ENCODE measurements at places on chromosomes 7 and 10. TPM values are rescaled to one million over a fixed set of nuclear protein-coding genes. Genes with fewer than 3 reads are reported as not detected.
A peak's percentile ranks its signal among the peaks of the same experiment; 100 is the strongest.

Gene NT5C2
- 63.9 TPM for polyA plus RNA-seq

Gene ACSM6
- 0.06 TPM for polyA plus RNA-seq

Gene NHLRC2
- polyA plus RNA-seq = 19.1 TPM

Gene ZNF679
- polyA plus RNA-seq = not detected

Gene EN2
- polyA plus RNA-seq = not detected

Gene CPA2
- 28.4 TPM for polyA plus RNA-seq

Gene SPDYE8
- 0.27 TPM for polyA plus RNA-seq

Gene KCNMA1
- polyA plus RNA-seq = 19.6 TPM

DNA sequence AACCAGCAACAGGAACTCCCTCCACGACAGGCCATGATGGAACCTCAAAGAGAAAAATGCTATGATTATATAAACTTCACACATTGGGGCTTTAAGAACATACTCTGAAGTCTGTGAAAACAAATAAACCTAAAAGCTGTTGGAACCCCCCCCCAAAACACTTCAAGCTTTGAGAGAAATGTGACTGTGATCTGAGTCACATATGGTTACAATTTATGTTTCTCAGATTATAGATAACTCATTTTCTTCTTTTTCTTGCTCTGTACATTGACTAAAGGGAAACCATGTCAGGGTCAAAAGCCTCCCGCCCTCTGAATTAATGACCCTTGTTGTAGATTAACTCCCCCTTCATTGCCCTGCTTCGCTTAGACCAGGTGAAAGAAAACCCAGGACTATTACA, 15.8 kb downstream of the VOPP1 start:
- no peak for DNase-seq

DNA sequence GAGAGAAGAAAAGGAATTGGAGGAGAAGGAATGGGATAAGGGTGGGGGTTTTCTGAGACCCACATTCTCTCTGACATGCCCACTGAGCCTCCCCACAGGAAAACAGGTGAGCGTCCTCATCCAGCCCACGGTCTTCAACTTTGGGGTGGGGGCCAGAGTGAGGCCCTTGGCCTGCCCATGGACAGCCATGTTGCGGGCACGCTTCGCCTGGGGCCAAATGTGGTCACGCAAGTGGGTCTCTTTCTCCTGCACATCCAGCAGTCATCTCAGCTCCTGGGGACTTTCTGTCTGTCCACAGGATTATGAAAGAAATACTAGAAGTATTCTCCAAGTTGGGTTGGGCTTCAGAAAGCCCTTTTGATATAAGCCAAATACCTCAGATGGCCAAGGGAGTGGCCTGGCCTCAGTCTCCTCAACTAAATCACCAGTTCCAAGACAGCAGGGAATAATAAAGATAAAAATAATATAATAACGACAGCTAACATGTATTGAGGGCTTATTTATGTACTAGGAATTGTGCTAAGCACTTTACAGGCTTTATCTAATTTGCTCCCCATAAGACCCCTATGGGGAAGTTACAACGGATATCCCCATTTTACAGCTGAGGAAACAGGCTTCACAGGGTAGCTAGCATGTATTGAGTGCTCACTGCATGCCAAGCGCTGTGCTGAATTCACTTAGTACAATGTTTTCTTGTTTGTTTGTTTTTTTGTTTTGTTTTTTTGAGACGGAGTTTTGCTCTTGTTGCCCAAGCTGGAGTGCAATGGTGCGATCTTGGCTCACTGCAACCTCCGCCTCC, 57.2 kb upstream of the LBX1 start:
- no peak for DNase-seq

DNA sequence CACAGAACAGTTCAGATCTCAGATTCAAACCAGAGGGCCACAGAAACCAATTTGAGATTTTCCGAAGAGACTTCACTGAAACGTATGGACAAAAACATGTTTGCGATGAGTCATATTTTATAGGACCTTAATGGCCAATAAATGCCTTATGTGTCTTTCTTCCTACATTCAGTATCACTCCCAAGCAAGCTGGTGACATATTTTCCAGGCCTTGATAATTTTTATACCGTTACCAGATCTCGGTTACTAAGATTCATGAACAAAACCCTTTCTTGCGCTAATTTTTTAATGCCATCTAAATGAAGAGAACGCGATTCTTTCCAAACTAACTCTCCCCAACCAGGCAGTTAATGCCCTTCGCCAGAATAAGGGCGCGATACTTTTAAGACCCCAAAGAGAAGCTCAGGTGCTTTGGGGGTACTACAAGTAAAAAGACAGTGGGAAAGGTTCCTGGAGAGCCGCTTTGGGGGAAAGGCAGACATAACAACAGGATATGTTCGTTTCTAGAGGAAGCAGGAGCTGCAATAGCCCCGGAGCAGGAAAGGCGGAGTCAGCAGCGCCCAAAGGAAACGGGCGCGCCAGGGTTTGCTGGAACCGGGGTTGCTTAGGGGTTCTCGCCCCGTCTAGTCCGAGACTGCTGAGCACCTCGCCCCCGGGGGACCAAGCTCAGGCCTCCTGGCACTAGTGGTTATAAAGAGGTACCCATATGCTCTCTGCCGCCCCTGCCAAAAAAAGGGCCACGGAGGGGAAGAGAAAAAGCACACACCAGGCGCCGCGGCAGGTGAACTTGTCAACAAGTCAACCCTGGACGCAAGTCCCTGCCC, 884 bp downstream of the ICA1 start:
- DNase-seq = peak; percentile 34

GRCh38 chr10:68135922-68136792, 26.9 kb downstream of the MYPN start:
- DNase-seq = no peak

DNA sequence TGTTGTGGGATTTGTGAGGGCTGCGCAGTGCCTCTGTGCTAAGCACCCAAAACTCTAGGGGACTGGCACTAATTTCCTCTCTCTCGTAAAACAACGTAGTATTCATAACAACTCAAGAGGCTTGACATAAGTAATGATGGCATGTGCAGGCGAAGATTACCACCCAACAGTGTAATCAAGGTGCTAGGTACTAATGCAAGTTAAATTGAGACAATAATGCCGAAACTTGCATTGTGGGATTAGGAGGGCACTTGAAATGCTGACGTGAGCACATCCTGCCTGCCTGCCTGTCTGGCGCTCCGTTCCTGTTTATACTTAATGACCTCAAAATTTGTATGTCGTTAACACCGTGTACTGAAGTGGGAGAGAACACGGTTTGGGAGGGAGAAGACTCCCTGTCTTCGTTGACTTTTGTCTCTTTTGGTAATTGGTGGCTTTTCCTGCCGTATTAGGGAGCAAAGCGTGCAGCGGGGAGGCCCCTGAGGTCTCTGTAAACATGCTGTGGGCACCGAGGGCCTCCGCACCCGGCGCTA, 139.0 kb downstream of the MGMT start:
- peak; percentile 14 for DNase-seq

DNA sequence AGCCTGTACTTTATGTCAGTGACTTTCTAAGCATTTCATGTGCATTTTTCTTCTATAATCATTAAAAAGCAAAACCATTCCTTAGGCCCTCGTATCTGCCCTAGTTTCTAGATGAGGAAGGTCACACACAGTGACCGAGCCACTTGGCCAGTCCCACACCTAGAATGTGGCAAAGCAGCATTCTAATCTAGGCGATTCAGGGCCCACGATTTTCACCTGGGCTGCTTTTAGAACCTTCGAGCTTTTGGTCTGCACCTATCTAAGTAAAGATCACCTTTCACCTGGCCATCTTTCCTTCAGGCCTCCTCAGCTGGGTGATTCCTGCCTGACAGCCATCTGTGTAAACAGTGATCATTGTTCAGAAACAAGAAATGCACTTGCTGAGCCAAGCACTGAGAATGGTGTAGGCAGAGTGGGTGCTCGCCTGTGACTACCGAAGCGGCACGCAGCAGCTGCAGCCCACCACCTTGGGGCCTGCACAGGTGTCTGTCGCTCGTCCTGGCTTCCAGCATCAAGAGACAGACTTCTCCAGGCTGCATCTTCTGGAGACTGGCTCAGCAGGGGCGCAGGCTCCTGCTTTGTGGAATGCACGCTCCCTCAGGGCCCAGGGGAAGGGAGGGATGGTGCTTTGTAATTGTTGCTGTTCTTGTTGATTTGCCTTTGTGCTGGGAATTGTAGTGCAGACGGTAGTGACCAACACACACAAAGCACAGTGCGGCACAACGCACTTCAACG, 149.0 kb upstream of the INSYN2A start:
- DNase-seq = no peak

GRCh38 chr10:91286572-91286971, 66.1 kb downstream of the PCGF5 start:
- no peak for DNase-seq

GRCh38 chr10:77073663-77073960, 564.0 kb downstream of the KCNMA1 start:
- no peak for DNase-seq

DNA sequence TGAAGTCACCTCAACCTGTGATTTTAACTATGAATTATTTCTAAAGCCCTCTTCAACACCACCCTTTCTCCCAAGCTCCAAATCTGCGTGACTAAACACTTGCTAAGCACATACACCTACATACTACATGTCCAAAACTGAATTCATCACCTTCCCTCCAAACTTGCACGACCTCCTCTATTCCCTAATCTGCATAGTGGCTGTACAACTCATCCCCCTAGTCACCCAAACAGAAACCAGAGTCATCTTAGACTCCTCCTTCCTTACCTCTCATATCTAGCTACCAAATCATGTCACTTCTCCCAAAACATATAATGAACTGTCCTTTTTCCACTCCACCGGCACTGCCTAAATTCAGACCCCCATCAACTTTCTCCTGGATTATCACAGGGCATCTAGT, 16.2 kb downstream of the ARHGAP21 start:
- DNase-seq = no peak

DNA sequence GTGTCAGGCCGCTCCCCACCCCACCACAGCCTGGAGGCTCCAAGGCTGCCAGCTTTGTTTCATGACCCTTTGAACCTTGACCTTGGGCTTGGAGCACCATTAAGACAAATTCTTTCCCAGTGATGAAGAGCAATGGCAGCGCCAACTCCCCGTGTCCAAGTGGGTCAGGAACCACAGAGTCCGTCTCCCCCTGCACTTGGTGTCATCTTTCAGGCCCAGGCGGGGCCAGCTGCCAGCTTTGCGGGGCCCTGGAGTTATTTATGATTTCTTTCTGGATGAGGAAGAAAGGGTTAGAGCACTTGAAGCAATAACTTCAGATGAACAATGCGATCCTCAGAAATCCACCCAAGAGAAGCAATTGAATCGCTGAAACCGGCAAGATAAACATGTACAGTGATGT, 110.8 kb downstream of the MYL10 start:
- DNase-seq = no peak

DNA sequence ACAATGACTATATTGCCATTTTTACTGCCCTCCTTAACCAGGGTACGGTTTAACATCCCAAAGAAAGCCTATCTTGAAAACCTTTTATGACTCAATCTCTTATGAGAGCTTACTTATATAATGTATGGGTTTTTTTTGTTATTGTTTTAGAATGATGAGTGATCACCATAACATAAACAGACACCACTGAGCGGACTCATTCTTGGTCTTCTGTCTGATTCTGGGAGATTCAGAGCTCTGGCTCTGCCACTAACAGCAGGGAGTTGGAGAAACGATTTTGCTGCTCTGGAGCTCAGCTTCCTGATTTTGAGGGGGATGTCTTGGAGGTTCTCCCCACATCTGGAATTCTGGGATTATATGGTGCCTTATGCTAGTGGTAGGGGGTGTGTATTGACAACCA, 244.1 kb downstream of the FRMD4A start:
- DNase-seq = no peak

GRCh38 chr10:85995791-85996190, 370.8 kb downstream of the GRID1 start:
- no peak for DNase-seq

GRCh38 chr7:149865437-149865836, 8.3 kb upstream of the ATP6V0E2 start:
- no peak for DNase-seq

DNA sequence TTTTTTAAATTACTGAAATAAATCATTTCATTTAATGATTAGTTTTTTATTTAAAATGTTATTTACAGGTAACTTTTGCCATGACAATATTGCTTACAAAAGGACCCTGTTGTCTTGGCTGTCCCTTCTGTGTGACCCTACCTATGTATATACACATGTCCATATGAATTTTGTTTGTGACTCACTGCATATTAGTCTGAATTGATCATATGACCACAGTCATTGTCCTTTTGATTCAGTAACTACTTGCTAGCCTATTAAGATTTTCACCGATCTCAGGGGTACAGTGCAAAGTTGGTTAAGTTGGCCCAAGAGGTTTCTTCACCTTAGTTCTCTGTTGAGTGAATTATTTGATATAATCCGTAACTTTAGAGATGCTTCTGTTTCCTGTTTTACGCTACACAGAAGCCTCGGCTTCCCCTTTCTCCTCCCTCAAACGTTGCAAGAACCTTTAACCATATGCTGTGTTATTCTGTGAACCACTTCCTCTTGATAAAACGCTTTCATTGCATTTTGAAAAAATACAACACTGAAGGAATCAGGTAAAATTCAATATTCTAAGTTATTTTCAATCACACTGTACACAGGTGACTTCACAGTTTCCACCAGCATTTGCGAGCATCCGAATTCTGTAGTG, 43.9 kb downstream of the APBB1IP start:
- DNase-seq = no peak

DNA sequence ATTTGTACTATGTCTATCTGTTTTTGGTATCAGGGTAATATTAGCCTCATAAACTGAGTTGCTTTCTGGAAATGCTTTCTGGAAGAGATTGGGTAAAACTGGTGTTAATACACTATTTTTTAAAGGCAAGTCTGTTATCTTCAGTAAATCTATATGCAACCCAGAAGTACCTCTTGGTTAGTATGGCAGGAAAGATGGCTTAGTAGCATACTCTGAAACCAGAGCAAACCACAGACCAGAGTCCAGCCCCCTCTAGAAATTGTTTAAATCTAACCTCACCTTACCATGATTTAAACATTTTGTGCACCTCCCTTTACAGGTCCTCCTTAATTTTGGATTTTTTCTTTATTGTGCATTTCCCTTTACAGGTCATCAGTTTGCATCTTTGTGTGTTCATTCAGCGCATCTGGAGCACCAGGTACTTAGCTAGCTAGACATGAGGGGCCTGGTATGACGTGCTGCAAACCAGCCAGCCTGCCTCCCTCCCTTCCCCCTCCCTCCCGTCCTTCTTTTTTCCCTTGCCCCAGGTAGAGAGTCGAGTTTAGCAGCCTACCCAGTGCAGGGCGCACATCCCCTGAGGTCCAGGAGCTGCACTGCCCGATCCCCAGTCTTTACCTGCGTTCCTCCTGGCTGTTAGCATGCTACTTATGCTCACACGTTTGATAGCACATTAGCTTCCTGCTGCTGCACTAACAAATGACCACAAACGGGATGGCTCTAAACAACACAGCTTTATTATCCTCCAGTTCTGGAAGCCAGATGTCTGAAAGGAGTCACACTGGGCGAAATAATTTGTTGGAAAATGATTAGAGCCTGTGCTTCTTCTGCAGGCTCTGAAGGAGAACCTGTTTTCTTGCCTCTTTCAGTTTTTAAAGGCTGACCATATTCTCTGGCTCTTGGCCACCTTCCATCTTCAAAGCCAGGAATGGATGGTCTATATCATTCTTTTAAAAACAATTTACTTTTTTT, 299.9 kb upstream of the HABP2 start:
- DNase-seq = no peak
